Stimulated activated CD8-positive, alpha-beta memory T cell treated with anti-CD3 and anti-CD28 coated beads, Interleukin-2, amount 100 ng/mL, for 1 hour (primary cell): ENCODE measurements at places on chromosomes 4 and X.

- DNase-seq, result no peak
Measured at GRCh38 chr4:111360906-111361305, 738.0 kb upstream of the PITX2 start.

- DNase-seq, result peak; percentile 38
Measured at GRCh38 chrX:107718156-107718621, 57.4 kb downstream of the TSC22D3 start.

- DNase-seq, result no peak
Measured at GRCh38 chr4:159145318-159145991, 42.6 kb downstream of the RAPGEF2 start.

DNA sequence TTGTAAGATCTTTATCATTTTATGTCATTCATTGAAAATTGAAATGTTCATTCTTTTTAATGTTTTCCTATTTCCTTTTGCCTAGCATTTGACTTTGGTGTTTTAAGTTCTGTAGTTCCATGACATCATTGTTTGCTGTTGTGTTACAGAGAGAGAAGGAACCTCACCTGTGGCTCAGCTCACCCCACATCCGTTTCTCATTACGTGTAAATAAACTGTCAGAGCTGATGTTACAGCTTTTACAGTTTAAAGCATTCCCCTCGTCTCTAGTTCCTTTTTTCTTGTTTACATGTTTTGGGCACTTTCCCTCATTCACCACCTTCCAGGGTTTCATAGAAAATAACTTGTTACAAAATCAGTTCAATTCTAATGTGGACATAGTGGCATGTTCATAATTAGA lies 137.2 kb downstream of the FNIP2 start:
- no peak for DNase-seq

DNA sequence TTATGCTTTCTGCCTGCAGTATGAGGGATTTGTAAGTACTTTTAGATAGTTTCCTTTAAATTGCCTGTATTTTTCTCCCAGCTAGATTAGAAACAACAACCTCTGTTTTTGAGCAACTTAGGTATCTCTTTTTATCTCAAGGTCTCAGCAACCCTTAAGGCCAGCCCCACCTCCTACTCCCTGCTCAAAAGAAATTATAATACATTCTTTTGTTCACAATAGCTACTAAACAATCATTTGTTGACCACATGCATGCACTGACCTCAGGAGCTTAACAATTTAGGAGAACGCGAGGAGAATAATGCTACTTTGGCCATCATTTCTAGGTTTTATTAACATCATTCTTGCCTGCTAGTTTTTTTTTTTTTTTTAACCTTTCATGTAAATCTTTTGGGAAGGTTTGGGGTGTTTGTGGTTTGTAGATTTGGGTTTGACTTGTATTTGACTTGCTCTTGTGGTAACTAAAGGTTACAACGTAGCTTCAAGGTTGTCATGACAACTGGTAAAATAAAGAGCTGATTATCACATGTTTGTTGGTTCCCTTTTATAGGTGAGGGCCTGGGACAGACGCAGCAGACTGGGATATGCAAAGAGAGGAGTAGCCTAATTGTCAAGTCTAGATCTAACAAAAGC lies 145.4 kb upstream of the PLAC1 start:
- DNase-seq, result no peak

DNA sequence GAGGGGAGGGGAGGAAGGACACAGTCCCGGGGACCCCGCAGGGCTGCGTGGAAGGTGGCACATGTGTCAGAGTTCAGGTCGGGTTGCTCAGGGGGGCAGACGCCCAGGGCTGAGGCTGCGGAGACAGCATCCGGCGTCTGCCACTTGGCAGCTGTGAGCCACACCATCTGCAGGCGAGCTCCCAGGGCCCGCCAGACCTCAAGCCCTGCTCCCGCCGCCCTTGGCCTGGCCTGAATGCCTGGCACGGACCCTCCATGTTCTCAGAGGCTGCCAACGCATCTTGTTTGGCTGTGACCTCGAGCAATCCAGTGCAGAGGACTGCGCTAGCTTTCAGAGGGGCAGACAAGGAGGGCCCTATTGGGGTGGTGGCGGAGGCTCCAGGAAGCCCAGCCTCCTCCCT lies 5.1 kb downstream of the BGN start:
- no peak for DNase-seq

DNA sequence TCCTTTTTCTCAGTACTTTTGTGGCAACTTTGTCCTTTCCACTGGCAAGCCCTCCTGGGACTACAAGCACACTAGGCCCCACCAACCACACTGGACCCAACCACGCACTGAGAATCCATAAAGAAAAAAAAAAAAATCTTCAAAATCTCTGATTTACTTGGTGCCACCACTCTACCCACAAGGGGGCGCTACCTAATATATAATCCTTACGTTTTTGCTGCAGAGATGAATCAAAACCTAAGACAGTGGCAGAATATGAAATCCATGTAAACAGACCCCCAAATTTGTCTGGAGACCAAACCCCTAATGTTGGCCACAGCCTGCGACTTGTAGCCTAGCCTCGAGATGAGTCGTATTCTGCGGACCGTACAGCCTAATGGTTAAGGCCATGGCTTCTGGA lies 63.5 kb upstream of the ARHGAP36 start:
- DNase-seq, result no peak

DNA sequence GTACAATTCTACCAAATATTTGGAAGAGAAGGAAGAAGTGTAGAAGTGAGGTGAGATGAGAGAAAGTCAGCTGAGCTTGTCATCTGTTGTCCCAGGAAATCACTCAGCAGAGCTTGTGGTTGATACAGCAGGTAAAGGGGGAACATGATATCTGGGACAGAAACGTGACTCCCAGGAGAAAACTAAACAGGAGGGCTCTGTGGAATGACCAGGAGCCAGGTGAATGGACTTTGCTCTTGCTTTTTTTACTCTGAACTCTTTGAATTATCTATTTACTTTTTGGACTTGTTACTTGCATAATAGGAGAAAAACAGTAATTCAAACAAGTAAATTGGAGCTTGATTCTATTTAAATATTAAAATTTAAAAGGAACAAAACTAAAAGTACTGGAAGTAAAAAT lies 555.6 kb upstream of the FRG1 start:
- no peak for DNase-seq

DNA sequence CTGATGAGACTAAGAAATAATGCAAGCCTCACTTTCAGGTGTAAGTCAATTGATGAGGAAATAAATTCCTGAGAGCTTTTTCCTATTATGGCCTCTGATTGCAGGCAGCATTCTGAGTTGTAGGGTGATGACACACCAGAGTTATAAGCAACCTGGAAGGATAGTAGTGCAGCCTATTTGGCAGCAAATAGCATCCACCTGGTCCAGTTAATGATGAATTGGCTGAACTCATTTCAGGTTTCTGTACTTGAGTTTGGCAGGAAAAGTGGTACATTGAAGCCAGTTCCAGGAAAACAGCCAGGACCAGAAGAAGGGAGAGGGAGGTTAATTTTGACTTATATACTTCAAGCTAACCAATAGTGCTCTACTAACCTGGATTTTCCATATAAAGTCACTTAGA lies 316.8 kb downstream of the NAF1 start:
- DNase-seq, result no peak

DNA sequence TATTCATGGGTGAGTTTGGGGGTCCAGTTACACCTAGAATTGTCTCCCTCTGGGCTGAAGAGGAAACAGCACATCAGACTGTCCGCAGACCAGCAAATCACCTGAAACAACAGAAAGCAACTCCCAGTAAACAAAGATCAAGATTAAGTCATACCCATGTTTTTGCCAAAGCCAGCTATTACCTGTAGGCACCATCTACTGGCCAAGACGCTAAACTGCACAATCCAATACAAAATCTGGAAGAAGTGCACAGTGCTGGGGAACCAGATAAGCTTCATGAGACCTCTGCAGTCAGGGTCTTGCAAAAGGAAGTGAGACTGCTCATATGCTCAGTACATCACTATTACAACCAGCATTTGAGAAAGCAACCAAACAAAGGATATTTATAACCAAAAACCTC lies 157.5 kb upstream of the ITM2A start:
- no peak for DNase-seq

- DNase-seq, result no peak
Measured at GRCh38 chr4:2910409-2910808, 52.8 kb downstream of the NOP14 start.

GRCh38 chrX:37943554-37944344 lies 62.6 kb upstream of the SYTL5 start:
- no peak for DNase-seq

GRCh38 chr4:77184974-77185373 lies 28.0 kb downstream of the CCNG2 start:
- no peak for DNase-seq

GRCh38 chr4:144518181-144518895 lies 127.6 kb upstream of the HHIP start:
- DNase-seq, result no peak

DNA sequence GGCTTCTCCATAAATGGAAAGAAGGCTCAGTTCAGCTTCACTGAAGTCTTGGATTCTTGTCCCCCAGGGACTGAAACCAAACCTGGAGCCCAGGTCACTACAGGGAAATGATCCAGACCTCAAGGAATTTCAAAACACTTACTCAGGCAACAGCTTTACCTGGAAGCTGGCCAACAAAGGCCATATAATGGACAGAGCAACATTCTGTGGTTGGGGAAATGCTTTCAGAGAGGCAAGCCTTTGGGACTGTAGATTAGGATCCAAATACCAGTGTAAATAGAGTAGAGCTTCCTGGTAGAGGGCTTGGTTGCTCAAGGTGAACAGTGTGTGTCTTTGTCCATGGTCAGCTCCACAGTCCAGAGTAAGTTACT lies 57.0 kb upstream of the PROM1 start:
- DNase-seq, result no peak

GRCh38 chrX:53313728-53314105 lies 32.3 kb upstream of the IQSEC2 start:
- no peak for DNase-seq

DNA sequence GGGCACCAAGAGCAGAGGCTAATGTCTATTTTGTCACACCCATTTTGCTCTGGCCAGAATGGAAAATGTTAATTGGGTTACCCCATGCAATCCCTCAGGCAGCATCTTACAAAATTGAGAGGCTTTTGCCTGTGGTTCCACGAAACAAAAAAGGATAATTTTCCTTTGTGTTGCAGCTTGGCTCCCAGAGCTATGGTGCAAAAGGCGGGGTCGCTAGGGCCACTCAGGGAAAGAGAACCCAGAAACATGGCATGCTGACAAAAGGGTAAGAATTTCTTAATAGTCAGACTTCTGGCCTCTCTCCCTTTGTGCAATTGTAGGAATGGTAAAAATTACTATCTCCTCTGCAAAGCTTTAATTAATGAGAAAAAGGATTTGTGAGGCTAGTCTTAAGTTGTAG lies 119.6 kb upstream of the BANK1 start:
- DNase-seq, result no peak

DNA sequence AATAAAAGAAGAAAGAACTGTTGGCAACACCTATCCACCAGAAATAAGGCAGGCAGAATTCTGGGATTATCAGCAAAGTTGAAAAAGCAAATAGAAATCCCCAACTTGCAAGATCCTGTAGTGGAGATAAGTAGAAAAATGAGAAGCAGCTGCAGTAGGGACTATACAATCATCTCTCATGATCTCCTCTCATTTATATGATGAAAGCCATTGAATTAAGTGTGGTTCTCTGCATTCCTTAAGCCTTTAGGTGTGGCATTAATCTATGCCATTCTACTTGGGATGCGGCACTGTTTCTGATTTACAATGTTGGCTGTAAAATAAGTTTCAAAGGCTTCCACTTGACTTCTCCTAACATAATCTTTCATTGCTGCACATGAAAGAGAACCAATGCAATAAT lies 869.8 kb downstream of the TRAM1L1 start:
- no peak for DNase-seq

GRCh38 chr4:3307891-3308575 lies 15.2 kb downstream of the RGS12 start:
- DNase-seq, result no peak

DNA sequence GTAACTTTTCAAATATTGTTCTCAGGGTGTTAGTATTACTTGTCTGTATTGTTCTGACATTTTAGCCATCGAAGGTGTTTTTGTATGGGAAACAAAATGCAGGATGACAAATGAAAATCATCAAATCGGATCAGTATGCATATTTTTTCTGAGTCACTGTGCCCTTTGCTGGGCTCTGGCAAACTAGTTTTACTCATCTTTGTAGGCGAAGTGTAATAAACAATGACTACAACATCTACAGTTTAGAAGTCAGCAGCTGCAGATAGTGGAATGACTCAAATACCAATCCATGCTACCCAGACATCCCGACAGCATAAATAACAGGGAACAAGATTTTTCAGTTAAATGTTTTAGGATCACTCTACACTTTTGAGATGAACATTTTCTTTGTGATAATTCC lies 557.3 kb upstream of the TENM3 start:
- DNase-seq, result no peak

DNA sequence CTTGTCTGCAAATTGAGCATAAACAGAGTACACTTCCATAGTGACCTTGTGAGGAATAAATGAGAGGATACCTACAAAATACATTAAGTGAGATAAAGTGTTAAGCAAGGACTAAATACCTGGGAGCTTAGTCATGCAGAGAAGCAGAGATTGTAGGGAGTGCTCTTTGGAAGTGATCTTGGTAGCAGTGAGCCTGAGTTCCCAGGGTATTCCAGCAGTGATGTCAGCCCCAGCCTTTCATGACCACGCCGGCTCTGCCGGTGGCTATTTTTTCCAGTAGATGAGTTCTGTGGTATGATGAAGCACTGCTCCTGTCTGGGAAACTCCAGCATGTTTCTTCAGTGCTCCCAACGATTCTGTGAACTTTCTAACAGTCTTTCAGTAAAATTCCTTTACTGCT lies 391.5 kb upstream of the IGFBP7 start:
- no peak for DNase-seq

DNA sequence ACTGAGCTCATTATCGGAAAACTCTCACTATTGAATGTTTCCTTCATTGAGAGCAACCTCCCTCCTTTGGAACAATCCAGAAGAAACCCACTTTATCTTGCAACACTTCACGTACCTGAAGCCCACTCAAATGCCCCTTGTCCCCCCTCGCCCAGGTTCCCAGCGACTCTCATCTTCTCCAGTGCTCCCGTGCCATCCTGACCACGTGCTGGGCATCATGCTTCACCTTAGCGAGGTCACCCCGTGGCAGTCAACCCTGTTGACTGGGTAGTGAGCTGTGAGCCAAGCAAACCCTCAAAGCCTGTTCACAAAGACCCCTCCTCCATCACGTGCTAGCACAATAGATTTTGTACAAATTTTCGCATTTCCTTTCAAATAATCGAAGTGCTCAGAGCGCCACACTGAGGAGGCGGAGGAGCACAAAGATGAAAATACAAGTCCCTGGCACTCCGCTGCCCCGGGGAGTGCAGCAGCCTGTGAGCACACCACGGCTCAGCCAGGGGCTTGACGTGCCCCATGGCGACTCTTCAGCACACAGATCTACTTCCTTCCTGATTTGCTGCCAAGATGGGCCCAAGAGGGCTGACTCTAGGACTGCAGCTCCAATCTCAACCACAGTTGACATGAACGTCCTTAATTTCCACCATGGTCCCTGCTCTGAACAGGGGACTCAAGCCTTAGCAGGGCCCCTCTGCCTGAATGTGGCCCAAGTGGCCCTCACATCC lies 15.6 kb downstream of the PDZD4 start:
- DNase-seq, result no peak
